ENCODE measurements at places on chromosomes 2 and 18.
A peak's percentile ranks its signal among the peaks of the same experiment; 100 is the strongest.

GRCh38 chr18:26656431-26656943 lies 108.1 kb upstream of the KCTD1 start:
- DNase-seq = no peak

DNA sequence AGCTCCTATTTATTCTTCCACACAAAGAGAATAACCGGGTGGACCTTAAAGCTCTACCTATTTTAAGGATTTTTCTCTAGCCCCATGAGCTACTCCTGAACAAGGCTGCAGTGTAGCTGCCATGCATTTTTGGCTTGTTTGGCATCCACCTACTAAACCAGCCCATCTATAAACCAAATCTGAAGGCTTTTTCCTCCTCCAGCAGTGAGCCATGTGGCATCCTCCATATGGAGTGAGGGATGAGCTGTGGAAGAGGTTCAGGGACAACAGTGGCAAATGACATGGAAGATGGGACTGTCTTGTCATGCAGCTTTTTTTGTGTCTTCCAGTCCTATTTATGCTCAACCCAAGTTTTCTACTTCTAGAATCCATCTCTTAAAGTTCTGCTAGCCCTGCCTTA lies 100.2 kb downstream of the GALNT3 start:
- no peak for DNase-seq

GRCh38 chr2:7007846-7008741 lies 90.9 kb downstream of the RNF144A start:
- DNase-seq = no peak

DNA sequence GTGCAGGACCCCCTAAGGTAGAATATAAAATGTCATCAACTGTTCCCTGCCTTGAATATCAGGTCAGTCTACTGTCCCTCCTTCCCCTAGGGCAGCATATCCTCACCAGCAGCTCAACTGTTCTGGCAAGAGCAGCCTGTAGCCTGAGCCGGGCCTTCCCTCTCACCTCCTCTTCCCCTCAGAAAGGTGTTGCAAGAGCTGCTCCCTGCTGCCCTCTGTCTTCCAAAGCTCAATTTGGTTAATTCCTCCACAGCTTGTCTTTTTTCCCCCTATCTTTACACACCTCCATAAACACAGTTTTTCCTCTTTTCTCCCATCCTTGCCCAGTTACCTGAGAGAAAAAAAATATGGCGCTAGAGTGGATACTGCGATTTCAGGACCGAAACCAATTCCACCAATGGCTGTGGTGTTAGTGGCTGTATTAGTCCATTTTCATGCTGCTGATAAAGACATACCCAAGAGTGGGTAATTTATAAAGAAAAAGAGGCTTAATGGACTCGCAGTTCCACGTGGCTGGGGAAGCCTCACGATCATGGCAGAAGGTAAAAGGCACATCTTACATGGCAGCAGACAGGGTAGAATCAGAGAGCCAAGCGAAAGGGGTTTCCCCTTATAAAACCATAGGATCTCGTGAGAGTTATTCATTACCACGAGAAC lies 184.7 kb downstream of the MREG start:
- DNase-seq = peak; percentile 46

DNA sequence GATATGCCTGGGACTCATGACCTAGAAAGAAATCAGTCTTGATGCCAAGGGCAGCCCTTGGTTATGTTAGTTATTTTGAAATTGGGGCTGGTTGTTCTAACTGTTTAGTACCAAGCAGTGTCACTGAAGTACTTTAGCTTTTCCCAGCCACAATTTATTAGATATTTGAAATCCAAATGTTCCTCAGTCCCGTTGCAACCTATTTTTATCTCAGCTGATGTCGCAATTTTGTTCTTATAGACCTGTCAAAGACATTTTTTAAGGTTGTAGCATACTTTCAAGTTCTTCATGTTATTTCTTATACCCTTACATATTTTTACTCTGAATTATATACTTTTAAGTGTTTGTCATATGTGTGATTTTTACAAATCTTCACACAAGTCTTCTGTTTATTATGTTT lies 100.1 kb downstream of the LRP1B start:
- no peak for DNase-seq

GRCh38 chr2:199629301-199629700 lies 171.6 kb upstream of the SATB2 start:
- no peak for DNase-seq

DNA sequence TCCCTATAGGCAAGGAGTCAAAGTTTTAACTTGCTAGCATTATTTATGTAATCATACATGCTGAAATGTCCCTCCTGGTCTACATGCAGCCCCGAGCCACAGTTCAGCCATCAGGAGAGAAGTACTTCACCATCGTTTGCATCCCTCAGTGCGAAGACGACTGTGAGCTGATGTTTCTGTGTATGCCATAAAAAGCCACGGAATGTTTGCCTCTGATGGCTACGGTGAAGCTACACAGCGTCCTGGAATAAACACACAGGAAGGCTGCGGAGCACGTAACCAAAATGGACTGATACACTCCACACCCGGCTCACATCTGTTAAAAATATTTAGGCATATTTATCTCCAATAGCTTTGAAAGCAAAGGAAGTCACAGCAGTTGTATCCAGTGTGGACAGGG lies 4.3 kb upstream of the SALL3 start:
- no peak for DNase-seq

- no peak for DNase-seq
Measured at GRCh38 chr2:10038123-10038522, 5.2 kb upstream of the KLF11 start.

DNA sequence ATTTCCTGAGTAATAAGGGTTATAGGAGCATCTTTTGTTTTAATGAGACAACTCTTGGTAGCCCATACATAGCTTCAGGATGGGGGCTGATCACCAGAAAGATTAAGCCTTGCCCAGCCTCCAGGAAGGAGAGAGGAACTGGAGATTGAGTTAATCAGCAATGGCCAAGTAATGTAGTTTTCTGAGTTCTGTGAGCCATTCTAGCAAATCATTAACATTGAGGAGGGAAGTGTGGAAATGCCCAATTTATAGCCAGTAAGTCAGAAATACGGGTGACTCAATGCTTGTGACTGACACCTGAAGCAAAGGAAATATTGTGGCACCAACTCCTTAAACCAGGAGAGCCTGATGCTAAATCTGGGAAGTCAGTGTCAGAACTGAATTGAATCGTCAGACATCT lies 205.1 kb upstream of the SRD5A2 start:
- no peak for DNase-seq

DNA sequence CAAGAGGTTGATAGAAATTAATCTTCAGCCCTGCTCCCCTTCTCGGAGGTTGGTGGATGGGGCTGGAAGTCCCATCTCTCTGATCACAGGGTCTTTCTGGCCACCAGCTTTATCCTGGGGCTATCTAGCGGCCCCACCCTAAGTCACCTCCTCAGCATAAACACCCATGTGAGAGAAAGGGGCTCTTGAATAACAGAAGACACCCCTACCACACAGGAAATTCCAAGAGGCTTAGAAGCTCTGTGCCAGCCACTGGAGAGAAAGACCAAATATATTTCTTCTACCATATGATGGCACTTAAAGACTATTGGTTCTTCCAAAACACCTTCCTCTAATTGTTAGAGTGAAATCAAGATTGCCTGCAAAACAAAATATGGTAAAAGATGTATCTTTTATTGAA lies 219.7 kb downstream of the VAPA start:
- no peak for DNase-seq

DNA sequence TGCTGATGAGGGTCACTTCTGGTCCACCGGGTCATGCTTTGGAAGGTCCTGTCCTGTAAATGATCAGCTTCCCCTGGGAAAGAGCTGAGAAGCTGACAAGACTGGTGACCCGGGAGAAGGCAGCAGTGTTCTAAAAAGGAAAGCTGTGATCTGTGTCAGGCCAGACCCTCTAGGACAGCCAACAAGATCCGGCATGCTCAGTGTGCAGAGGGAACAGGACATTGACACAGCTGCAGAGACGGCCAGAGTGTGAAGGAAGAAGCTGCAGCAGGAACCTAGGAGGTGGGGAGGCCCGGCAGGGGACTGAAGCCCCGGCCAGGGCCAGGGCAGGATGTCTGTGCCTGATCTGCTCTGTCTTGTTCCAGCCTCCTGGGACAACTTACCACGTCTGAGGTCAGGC lies 372.7 kb upstream of the ID2 start:
- no peak for DNase-seq

DNA sequence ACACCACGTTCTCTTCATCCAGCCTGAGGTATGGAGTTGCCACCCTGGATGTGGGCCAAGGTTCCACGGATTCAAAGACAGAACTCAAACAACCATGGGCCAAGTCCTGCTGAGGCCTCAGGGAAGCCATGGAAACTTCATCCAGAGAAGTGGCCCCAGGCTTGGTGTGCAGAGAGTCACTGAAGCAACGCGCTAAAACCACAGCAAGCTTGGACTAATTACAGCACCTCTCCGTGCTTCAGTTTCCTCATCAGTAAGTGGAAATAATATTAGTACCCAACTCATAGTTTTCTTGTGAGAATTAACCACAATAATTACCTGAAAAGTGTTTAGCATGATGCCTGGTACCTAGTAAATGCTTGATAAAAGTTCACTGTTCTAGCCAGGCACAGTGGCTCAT lies 19.2 kb upstream of the AP1S3 start:
- no peak for DNase-seq
